ENCODE measurements at places on chromosomes 3 and 15.

DNA sequence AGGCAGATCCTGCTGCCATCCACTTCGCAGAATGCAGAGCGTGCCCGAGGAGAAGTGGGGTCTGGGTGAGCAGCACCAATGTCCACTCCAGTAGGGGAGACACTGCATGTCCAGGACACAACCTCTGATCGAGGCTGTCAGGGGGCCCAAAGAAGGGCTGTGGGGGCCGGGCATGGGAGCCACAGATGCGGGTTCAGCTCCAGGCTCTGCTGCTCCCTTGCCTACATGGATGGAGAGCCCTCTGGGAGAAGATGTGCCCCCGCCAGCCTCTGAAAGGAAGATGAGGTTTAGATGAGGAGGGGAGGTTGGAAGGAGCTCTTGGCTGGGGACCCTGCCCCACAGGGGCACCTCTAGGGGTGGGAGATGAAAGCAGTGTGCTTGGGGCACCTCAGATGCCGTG is 75.4 kb downstream of the KLF13 start:
- no peak for ATAC-seq

GRCh38 chr3:195274259-195274966 is 3.5 kb upstream of the XXYLT1 start:
- ATAC-seq, result no peak

- ATAC-seq, result no peak
These were observed 263.5 kb upstream of the RASGRP1 start for GRCh38 chr15:38828031-38828532.

GRCh38 chr3:115877615-115877899 is 254.2 kb downstream of the GAP43 start:
- ATAC-seq, result no peak

DNA sequence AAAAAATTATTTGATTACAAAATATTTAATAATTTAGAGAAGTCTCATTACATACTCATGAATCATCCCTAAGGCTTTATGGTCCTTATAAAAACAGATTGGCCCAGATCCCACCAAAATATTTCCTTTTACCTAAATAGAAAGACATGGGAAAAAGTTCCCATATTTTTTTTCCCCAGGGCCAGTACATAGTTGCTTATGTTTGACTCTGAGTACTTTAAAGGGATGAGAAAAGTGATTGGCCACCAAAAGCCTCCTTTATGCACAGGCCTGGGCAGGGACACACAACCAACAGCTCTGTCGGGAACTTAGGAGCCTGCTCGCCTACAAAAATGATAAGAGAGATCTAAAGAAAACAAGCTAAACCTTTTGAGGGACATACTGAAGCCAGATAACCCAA is 22.3 kb downstream of the KCNAB1 start:
- ATAC-seq, result no peak

- ATAC-seq, result no peak
These were observed 317.3 kb upstream of the NAALADL2 start for GRCh38 chr3:174541708-174542315.

- no peak for ATAC-seq
These were observed 114.0 kb downstream of the RFTN1 start for GRCh38 chr3:16399473-16399872.

GRCh38 chr15:70698836-70699390 is 64.4 kb downstream of the UACA start:
- no peak for ATAC-seq

- no peak for ATAC-seq
These were observed 32.0 kb upstream of the CCDC80 start for GRCh38 chr3:112672716-112673541.

- no peak for ATAC-seq
These were observed 42.7 kb downstream of the SERP1 start for GRCh38 chr3:150503402-150504099.
